ENCODE measurements at places on chromosomes 4 and X.

- DNase-seq: no peak
Measured at GRCh38 chr4:177349191-177349590, 39.5 kb downstream of the NEIL3 start.

- DNase-seq: no peak
Measured at GRCh38 chr4:8321220-8321619, 51.7 kb downstream of the HTRA3 start.

- DNase-seq: no peak
Measured at GRCh38 chr4:95838192-95838591, 1.7 kb upstream of the PDHA2 start.

DNA sequence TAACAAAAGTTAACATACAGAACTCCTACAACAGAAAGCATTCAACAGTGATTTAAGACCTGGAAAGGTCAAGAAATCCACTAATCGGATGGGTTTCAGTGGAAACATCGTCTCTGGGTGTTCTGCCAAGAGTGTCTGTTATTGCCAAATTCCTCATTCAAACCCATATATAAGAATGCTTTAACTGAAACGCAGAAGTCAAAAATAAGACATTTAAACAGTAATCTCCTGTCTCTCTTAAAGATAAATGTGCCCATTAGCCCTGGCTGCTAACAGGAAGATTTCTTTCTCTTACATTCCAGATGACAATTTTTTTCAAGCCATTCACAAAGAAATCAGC, 31.5 kb downstream of the DCTD start:
- no peak for DNase-seq

DNA sequence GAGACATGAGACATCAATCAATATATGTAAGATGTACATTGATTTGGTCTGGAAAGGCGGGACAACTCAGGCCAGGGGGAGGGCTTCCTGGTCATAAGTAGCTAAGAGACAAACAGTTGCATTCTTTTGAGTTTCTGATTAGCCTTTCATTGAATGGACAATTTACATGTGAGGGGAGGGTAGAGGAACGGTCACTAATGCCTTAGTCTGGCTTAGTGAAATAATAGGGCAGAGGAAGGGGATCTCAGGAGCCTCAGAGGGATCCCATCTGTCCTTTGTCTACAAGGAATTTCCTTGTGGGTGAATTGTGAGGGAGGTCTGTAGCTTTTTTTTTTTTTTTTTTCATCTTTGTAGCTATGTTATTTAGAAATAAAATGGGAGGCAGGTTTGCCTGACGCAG, 88.3 kb downstream of the GK start:
- no peak for DNase-seq

DNA sequence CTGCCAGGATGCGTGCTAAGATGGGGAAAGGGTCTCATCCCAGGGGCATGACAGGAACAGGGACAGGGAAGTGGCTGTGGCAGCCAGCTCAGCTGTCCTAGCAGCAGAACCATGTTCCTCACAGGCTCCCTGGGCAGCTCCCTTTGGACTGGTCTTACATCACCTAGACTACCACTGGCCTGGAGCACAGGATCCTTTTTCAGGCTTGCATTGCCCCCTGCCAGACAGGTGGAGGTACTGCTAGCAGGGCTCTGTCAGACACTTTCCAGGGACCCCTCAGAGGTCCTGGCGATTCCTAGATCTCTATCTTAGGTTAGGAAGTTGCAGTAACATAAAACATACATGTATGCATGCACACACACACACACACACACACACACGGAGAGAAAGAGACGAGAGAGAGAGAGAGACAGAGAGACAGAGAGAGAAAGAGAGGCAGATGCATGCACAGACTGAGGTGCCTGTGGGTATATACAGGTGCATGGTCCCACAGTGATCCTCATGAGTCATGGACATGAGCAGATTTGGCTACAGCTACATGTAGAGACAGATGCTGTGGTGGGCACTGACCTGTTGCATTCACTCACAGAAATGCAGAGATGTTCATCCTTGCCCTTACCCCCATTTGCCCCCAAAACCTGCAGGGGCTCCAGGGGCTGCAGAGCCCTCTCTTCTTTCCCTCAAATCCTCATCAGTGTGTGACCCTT, 63.6 kb downstream of the STARD8 start:
- DNase-seq: no peak

DNA sequence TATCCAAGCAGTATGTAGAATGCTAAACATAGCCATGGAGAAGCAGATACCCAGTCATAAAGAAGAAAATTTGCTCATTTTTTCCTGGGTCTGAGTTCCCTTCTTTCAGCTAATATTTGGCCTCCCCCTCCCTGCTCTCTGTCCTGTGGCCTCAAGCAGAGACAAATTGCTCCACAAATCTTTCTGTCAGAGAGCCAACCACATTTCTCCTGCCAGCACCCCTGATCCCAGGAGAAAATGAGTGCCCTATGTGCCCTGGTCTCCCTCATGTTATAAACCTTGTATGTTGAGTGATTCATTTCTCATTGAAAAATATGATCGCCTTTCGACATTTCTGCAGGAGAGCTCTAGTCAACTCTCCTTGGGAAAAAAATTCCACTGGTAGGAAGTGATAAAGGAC, 82.0 kb downstream of the TMEM156 start:
- DNase-seq: peak; percentile 74

- no peak for DNase-seq
Measured at GRCh38 chrX:152810403-152810802, 20.2 kb downstream of the CETN2 start.

DNA sequence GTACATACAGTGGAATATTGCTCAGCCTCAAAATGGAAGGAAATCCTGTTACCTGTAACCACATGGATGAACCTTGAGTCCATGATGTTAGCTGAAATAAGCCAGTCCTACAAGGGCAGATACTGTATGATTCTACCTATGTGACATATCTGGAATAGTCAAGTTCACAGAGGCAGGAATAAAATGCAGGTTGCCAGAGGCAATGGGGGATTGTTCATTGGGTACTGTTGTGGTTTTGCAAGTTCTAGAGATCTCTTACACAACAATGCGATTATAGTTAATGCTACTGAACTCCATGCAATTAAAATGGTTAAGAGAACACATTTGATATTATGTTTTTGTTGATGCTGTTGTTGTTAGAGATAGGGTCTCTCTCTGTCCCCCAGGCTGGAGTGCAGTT, 74.6 kb downstream of the SHROOM2 start:
- no peak for DNase-seq

- no peak for DNase-seq
Measured at GRCh38 chrX:130186651-130187050, 14.9 kb downstream of the RAB33A start.

GRCh38 chr4:73897380-73898136, 28.4 kb downstream of the CXCL1 start:
- no peak for DNase-seq

DNA sequence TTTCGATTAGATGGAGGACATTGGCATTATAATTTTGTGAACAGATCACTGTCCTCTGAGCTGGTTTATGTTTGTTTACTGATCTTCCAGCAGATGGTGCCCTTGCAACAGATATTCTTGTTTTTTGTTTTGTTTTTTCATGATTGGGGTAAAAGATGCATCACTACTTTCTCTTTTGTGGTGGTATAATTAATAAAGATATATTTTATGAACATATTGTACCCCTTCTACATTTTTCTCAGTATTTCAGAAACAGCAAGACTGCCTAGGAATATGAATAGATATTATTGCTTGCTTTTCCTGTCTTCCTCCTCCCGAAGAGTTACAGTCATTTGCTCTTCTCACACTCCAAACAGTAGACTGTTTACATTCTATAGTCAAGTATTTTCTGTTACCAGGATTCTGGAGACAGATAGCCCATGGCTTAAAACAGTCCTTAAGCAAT, 905.2 kb downstream of the TRAM1L1 start:
- no peak for DNase-seq

GRCh38 chrX:4547213-4547836, 833.9 kb upstream of the PRKX start:
- DNase-seq: no peak

- DNase-seq: no peak
Measured at GRCh38 chr4:119014658-119015057, 121.0 kb upstream of the MYOZ2 start.

DNA sequence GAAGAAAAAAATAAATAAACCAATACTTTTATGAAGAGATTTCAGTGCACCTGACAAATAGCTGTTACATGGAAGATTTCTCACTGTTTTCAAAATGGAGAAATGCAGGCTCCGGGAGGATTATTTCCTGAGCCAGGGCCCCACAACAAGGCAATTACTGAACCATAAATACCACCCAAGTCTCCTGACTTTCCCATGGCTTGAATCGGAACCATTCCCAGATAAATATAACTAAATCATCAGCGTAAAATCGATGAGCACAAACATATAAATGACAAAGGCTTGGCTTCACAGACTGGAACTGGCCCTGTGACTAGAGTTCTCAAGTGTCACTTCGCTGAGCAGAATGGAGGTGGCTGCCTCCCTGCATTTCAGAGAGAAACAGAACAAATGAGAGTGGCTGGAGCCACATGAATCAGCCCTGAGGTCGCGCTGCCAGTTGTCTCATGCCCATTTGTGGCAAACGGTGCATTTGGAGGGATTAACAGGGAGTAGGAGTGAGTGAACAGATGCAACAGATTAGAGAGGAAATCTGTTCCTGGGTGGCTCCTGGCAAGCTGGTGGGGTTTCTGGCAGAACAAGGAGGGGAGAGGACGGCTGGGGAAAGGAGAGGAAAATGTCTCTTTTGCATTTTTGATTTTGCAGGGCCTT, 57.3 kb upstream of the STIM2 start:
- DNase-seq: no peak

- no peak for DNase-seq
Measured at GRCh38 chr4:146981651-146982050, 36.0 kb upstream of the TTC29 start.

- no peak for DNase-seq
Measured at GRCh38 chrX:12999422-12999821, 24.5 kb downstream of the TMSB4X start.

DNA sequence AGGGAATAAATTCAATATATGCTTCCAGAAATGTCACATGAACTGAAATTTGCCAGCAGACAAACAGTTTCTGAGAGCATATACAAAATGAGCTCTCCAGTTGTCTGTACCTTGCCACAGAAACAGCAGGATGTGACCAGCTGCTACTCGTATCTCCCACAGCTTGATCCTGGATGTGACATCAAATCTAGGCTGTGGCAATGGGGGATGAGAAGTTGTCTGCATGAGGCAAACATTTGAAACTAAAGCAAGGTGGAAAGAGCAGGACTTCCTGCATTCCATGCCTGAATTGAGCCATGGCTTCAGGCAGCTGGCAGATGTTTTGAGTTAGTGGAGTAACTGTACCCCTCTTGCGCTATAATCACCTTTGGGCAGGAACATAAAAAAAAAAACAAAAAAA, 1724.0 kb downstream of the RPA4 start:
- DNase-seq: no peak

DNA sequence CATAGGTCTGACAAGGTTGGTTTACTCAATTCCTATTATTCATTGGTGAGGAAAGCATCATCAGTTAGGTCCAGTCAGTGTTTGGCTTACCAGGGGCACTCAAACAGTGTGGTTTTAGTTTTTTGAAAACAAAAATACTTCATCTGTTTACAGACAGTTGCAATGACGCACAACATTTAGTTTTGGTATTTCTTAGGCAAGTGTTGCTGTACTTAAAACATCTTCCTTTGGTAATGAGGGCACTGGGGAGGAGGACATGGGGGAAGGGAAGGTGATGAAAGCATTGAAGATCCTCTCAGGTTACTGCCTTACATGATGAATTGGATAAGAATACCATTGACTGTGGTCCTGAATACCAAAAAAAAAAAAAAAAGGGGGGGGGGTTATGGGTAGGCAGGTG, 93.7 kb upstream of the MAOA start:
- DNase-seq: no peak

- DNase-seq: no peak
Measured at GRCh38 chr4:113935190-113935589, 44.3 kb downstream of the ARSJ start.

- DNase-seq: no peak
Measured at GRCh38 chr4:28238876-28239275, 1378.2 kb downstream of the STIM2 start.

DNA sequence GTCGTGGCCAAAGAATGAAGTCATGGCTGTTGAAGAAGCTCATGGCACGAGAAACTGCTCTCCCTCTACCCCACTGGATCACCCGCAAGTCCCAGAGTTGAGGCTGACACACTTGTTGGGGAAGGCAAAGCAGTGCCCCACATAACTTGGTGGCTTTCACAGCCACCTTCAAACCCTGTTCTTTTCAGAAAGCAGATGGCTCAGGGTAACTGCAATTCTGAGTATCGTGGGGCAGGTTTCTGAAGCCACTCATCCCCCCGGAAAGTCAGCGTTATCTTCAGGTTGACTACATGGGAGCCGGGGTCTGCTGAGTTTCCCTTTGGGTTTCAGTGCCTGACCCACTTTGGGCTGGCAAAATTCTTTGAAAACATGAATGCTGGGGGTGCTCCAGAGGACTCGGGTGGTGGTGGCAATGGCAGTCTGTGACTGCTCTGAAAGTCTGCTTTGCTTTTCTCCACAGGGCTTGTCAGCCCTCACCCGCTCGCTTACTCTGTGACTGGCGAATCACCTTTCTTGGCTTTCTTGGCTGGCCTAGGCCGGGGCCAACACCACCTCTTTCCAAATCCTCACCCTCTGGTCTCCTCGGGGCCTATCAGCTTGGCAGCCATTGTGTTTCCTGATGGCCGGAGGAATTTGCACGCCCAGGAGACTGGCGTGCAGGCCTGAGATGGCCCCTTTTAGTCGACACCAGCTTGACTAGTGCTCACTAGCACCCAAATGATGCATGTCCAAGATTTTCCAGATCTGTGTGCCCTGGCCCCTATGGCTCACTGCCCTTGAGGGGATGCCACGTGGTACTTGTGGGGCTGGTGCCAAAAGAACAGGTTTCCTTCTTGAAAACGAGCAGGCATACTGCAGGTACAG, 7.3 kb downstream of the PPP1R3F start:
- DNase-seq: no peak

- no peak for DNase-seq
Measured at GRCh38 chr4:87316961-87317360, 5.7 kb downstream of the HSD17B13 start.

- DNase-seq: no peak
Measured at GRCh38 chrX:71111141-71111843, at the start of gene IL2RG. Gene IL2RG (minus strand): TSS chrX:71111577. CDS start chrX:71111539, 38 bp downstream.

All from right lobe of liver (tissue), 6 donors.